NCI-H2171 treated with DMSO at 0.1 percent for 48 hours (cell line): ENCODE measurements at places on chromosomes 5 and 9.

- DNase-seq = no peak
Observed at GRCh38 chr9:137875354-137875753, 2.2 kb upstream of the CACNA1B start.

DNA sequence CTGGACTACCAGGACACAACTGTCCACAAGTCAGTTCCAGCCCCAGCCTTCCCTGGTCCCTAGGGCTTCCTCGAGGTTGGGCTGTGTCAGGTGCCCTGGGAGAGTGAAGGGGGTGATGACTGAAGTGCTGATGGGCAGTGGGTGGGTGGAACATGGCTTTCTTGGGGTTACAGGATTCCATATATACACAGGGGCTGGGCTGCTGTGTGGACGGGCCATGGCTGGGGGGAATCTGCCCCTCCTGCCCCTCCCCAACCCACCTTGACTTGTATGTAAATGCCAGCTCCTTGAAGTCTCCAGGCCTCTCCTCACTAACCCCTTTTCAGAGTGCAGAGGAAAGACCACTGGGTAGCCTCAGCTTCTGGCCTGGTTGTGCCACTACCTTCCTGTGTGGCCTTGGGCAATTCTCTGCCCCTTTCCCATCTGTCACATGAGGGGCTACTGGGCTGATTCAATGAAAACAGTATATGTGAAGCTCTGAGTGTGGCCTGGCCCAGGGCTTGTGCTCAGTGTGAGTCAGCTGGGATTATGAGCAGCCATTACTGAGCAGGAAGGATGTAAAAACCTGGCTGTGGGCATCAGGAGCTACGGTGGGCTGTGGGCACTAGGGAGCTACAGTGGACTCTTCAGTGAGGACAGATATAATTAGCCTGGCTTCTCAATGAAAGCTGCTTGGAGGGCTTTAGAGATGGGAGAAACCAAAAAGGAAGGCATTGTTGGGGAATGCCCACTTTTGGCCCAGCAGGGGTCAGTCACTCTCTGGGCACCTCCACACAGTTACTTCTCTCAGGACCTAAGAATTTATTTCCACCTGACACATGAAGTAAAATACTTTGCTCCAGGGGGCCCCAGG lies 23.3 kb downstream of the PITX1 start:
- DNase-seq = no peak

- DNase-seq = no peak
Observed at GRCh38 chr5:53008751-53009150, 19.6 kb downstream of the ITGA2 start.

DNA sequence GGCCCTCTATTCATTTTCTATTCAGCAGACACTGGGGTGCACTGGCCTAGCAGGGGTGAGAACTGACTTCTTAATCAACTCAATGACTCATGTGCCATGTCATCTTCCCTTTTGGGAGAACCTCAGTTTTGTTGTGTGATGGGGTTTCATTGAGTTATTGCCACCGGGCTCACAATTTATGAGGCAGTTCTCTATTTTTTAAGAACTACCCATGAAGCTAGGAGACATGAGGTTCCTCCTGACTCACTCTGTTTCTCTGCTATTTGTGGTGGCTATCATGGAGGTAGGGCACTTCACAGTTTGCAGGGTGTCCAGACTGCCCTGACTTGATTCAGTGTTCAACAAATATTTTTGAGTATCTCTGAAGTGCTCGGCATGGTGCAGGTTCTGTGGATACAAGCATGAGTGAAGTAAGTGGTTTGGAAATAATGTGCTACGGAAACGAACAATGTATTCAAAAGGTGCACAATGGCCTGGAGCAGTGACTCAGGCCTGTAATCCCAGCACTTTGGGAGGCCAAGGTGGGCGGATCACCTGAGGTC lies 39.3 kb downstream of the SPARC start:
- DNase-seq = no peak

GRCh38 chr5:15837551-15838289 lies 337.7 kb downstream of the FBXL7 start:
- no peak for DNase-seq

- DNase-seq = no peak
Observed at GRCh38 chr5:97835112-97835511, 652.1 kb upstream of the RIOK2 start.

GRCh38 chr9:71895117-71895516 lies 15.9 kb downstream of the ABHD17B start:
- no peak for DNase-seq

- DNase-seq = no peak
Observed at GRCh38 chr9:27599102-27599869, 26.0 kb upstream of the C9orf72 start.

- DNase-seq = no peak
Observed at GRCh38 chr9:116452227-116452626, 234.9 kb upstream of the TRIM32 start.

GRCh38 chr9:69030851-69031645 lies 4.5 kb upstream of the FXN start:
- peak; percentile 9 for DNase-seq

- no peak for DNase-seq
Observed at GRCh38 chr5:149853331-149853648, 91.3 kb downstream of the PDE6A start.

GRCh38 chr9:83646500-83647239 lies 23.7 kb downstream of the IDNK start:
- DNase-seq = no peak

GRCh38 chr5:176959051-176959450 lies 47.5 kb downstream of the UIMC1 start:
- DNase-seq = peak; percentile 58

DNA sequence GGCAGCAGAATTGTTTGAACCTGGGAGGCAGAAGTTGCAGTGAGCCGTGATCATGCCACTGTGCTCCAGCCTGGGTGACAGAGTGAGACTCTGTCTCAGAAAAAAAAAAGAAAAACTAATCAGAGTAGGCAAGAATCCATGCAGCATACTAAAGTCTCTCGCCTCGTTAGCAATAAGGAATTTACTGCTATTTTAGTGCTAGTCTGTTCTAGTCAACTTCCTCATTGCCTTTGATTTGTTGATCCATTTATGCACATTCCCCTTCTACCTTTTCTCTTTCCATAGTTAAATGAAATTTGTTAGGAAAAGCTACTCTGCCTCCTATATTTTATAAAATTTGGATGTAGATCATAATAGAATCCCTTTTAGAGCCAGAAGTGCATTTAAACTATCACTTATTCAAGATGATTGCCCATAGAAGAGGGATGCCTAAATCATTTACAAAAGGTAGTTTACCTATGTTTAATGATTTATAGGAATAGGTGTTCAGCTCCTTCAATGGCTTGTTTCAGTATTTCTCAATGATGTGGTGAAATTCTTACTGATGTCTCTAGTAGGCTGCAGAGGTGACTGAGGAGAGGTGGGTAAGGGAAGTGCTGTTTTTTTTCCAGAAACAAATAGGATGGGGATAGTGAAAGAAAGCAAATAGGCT lies 1.9 kb downstream of the LRRC19 start:
- DNase-seq = no peak

GRCh38 chr5:181149806-181150733 lies 2.7 kb downstream of the OR2V2 start:
- no peak for DNase-seq

- no peak for DNase-seq
Observed at GRCh38 chr9:93929231-93929630, 25.9 kb downstream of the BARX1 start.

GRCh38 chr9:96073531-96074480 lies 198.3 kb downstream of the ERCC6L2 start:
- no peak for DNase-seq

DNA sequence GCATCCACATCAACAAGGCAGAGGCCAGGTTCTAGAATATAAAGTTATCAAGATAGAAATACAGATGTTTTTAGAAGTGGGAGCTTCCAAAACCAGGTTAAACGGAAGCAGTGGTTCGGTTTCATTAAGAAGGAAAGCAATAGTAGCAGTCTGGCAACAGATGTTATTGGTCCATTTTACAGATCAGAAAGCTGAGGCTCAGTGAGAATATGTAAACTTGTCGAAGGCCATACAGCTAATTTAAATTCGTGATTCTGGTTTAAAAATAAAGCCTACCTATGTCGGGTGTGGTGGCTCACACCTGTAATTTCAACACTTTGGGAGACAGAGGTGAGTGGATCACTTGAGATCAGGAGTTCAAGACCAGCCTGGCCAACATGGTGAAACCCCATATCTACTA lies 160.6 kb downstream of the ARRDC3 start:
- no peak for DNase-seq

DNA sequence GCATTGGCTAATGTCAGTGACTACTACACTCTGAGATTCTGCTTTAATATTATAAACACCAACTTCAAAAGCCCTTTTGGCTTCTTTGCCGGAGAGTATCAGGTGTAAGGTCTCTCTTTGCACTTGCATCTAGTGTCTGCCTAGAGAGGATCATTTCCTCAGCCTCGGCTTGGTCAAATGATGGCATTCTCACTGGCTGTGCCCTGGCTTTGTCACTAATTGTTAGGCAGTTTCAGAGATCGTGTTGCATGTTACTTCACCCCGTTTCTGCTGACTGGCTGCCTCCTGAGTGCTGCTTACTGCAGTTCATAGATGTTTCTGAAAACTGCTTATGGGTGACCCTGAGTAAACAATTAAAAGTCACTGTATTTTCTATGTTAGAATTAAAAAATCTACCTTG lies 48.8 kb downstream of the SLC1A3 start:
- DNase-seq = no peak

DNA sequence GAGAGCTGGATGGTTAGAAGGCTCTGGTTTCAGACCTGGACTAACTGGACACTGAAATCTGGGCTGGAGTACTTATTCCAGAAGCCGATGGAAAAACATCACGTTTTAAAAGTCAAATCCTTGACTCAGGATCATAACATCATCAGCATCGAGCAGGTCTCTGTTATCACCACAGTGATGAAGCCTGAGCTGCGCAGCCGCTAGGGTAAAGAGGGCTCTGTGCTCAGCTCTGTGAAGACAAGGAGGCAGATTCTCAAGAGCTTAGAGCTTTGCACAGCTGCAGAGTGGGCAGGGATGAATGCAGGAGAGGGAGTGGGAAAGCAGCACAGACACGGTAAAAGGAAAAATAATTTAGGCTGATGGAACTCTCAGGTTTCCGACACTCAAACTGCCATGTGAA lies 208.8 kb upstream of the TAS2R1 start:
- DNase-seq = no peak

- no peak for DNase-seq
Observed at GRCh38 chr9:113488490-113488889, 25.0 kb downstream of the RGS3 start.

DNA sequence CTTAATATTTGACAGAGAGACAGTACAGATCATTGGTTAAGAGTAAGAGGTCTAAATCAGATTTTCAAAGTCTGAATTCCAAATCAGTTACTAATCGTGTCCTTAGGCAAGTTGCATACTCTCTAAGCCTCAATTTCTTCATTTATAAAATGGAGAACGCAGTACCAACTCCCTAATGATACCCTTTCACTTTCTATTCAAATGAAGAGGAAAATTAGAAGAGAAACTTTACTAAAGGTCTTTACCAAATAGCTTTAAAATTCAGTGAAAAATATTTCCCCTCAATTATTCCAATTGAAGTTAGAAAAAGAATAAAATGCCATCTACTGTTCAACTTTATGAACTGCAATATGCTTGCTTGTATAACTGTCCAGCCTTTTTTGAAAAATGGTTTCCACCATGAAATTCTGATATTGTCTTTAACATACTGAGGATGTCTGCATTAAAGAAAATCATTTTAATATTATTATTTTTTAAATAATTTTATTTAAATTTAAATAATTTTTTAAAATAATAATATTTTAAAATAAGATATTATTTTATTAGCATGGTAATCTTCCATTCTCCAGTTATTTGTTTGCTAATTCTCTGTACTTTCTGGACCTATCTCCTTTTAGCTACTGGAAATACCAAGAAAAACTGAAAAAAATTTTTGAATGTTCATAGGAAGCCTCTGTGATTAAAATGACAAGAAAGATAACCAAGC lies 36.0 kb downstream of the POC5 start:
- no peak for DNase-seq

- no peak for DNase-seq
Observed at GRCh38 chr9:84229191-84229590, 111.4 kb downstream of the SLC28A3 start.

- no peak for DNase-seq
Observed at GRCh38 chr5:77390795-77391194, 101.3 kb downstream of the WDR41 start.

- no peak for DNase-seq
Observed at GRCh38 chr9:127390563-127390962, 6.4 kb upstream of the SLC2A8 start.

- DNase-seq = peak; percentile 60
Observed at GRCh38 chr9:68492806-68493205, 47.9 kb downstream of the TMEM252 start.

DNA sequence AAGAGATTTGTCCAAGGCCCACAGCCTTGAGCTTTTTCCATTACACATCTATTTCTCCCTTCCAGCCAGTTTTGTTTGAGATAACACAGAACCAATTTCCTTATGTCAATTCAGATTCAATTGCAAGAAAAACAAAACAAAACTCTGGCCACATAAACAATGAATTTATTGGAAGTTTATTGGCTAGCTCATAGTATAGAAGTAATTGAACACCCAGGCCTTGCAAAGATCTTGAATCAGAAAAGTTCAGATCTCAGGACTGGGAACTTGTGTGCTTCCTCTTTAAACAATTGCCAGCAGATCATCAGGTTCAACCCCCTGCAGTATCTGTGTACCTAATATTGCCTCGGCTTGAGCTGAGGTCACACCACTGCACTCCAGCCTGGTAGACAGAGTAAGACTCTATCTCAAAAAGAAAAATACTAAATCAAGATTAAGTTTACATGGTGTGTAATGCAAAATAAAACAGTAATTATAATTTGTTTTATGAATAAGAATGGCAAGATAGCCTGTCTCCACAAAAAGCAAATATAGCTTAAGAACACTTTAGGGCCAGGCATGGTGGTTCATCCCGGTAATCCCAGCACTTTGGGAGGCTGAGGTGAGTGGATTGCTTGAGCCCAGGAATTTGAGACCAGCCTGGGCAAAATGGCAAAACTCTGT lies 4.1 kb upstream of the ZCCHC10 start:
- DNase-seq = no peak

- no peak for DNase-seq
Observed at GRCh38 chr5:73540192-73540591, 25.2 kb downstream of the ANKRA2 start.

GRCh38 chr5:89218364-89218763 lies 335.4 kb upstream of the MEF2C start:
- no peak for DNase-seq

- DNase-seq = peak; percentile 23
Observed at GRCh38 chr9:31119890-31120454, 1264.5 kb upstream of the ACO1 start.

- DNase-seq = no peak
Observed at GRCh38 chr5:137398751-137399150, 100.4 kb downstream of the SPOCK1 start.

- DNase-seq = no peak
Observed at GRCh38 chr9:129002992-129003391, 25.1 kb downstream of the SH3GLB2 start.
